ENCODE measurements at places on chromosomes 4 and X. TPM values are rescaled to one million over a fixed set of nuclear protein-coding genes. Genes with fewer than 3 reads are reported as not detected.

Gene DCAF4L1
- 0.04 TPM for total RNA-seq

Gene CYBB
- total RNA-seq, result 7.4 TPM

Gene DLG3
- total RNA-seq, result 0.88 TPM

Gene SERTM2
- total RNA-seq, result 10.4 TPM

Gene CFAP99
- total RNA-seq, result 0.27 TPM

Gene HTR2C
- not detected for total RNA-seq

Gene JCHAIN
- 8.6 TPM for total RNA-seq

Gene SHISA3
- 0.69 TPM for total RNA-seq

Gene GAB3
- total RNA-seq, result 1.4 TPM
